Osteocyte (in vitro differentiated cells): ENCODE measurements at places on chromosomes 7 and 10.

GRCh38 chr10:125231116-125231812 lies 70.9 kb upstream of the CTBP2 start:
- DNase-seq: peak; percentile 90

- no peak for DNase-seq
These were observed 223.6 kb downstream of the RELN start for GRCh38 chr7:103765901-103766300.

GRCh38 chr10:61877887-61878739 lies 23.4 kb upstream of the ARID5B start:
- DNase-seq: no peak

DNA sequence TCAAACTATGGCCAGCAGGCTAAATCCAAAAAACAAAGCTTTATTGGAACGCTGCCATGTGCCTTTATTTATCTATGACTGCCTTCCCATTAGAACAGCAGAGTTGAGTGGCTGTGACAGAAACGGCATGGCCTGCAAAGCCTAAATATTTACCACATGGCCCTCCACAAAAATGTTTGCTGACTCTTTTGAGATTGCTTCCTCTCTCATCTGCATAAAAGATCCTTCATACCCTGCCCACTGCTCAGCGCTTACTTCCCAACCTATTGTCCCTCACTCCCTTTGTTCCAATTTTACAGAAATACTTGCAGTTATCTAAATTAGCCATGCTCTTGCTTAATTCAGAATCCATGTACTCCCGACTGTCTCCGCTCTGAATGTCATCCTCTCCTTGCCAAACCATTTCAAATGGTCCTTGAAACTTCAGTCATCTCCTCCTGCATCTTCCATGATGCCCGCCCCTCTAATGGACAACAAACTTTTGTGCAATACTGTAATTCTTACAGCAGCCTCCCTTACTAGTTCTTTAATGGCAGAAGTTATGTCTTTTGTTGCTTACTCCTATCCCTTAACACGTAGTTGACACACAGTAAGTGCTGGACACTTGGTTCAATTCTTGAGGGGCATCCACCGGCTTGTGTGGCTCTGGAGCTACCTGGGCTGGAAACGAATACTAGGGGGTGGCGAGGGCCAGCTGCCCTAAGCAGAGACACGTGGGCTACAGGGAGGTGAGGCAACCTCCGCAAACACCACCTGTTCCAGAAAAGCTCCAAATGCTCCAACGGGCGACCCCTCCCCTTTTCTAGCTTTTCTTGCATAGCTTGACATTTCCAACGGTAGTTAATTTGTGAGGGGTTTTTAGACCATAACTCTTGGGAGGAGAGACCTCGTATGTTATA lies 832 bp downstream of the XRCC2 start:
- DNase-seq: no peak

- DNase-seq: no peak
These were observed 13.5 kb downstream of the IQCE start for GRCh38 chr7:2572101-2572842.
